ENCODE measurements at places on chromosomes 5 and 9.
A peak's percentile ranks its signal among the peaks of the same experiment; 100 is the strongest.

DNA sequence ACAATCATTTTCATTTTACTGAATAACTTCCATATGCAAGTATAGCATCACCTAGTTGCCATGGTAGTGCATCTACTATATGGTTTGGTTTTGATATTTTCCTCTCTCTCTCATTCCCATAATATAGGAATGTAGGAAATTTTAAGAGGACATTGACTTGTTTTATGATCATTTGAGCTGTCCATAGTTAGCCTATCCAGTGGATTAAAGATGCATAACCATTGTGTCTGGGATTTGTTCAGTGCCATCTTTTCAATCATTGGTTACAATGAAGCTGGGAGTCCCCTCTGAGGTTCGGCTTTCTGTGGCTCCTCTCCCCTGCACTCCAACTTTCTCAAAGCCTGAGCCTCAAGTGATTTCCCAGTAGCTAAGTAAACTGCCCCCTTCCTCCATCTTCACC lies 458.5 kb downstream of the RAB3C start:
- DNase-seq = no peak

DNA sequence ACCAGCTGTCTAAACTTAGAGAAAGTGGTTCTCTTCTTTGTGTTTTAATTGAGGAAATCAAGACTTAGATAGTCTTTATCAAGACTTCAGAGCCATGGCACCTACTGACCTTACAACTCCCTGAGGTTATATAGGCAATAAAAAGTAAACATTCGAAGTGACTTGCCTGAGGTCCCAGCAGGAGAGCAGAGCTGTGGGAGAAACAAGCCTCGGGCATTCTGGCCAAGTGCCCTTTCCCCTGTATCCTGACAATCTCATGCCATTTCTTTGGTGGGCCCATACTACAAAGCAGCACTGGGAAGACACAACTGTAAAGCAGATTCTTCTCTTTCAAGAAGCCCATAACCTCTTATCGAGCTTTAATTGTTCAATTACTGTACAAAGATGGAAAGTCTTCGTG lies 23.1 kb downstream of the FREM1 start:
- DNase-seq = no peak

GRCh38 chr5:56172241-56172640 lies 60.9 kb downstream of the ANKRD55 start:
- DNase-seq = no peak

DNA sequence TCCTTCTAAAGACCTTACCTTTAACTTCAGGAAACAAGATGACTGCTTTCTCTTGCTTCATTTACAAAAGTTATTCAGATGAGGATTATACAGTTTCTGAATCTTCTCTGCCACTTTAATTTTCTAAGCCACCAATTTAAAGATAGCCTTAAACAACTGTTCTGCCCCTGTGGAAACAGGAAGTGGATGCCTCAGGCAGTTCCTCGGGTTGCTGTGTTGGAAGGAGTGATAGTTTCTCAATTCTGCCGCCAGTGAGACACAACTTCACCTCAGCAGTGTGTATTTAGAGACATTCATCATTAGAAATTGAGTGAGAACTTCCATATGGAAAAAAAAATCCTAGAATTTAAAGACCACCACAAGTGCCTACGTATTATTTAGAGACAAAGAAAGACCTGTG lies 475.1 kb upstream of the WWC1 start:
- DNase-seq = no peak

- no peak for DNase-seq
Measured at GRCh38 chr9:19940811-19941535, 152.1 kb upstream of the SLC24A2 start.

- no peak for DNase-seq
Measured at GRCh38 chr5:74334062-74334761, 306.3 kb downstream of the ENC1 start.

DNA sequence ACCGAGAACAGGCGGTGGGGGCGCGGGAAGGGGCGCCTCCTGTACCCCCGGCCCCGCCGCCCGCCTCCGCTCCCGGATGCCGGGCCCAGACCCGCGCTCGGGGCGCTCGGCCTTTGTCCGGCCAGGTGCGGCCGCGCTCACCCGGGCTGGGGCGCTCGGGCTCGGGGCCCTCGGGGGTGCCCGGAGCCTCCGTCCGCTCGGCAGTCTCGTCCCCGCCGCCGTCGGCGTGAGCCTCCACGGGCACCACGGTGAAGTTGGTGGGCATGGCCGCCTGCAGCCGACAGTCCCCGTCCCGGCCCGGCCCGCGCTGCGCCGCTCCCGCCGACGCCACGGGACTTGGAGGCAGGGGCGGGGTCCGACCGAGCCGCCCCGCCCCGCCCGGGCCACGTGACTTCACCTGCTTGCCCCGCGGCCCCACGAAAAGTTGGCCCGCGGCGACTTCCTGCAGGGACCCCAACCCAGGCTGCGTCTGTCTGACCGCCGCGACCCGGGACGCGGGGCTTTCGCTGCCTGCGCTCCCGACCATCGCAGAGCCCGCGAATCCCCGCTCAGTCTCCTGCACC lies at the start of gene SLC12A7:
SLC12A7 (minus strand) TSS at position 337 of the 563 bp plus-strand sequence; CDS start at position 265, 72 bp downstream.
- peak; percentile 87 for DNase-seq

GRCh38 chr5:137757634-137758033 lies 3.5 kb upstream of the HNRNPA0 start:
- no peak for DNase-seq

DNA sequence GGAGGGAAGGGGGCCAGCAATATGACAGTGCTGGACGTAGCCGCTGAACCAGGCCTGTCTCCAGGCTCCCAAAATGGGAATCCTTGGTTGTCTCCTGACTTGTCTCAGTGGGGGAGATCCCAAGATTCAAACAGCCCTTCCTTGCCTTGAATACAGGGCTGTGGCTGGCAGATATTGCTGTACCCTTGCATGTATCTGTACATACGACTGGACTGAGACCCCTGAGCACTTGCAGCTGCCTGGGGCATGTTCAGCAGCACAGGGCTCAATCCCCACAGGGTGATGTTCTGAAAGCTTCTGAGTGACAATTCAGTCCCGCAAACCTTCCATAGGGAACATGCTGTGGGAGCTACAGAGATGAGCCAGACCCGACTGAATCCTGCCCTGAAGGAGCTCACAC lies 13.3 kb downstream of the OR13J1 start:
- no peak for DNase-seq

- DNase-seq = no peak
Measured at GRCh38 chr5:15682566-15682965, 182.6 kb downstream of the FBXL7 start.

- DNase-seq = no peak
Measured at GRCh38 chr5:154324033-154324432, 121.8 kb upstream of the SAP30L start.

DNA sequence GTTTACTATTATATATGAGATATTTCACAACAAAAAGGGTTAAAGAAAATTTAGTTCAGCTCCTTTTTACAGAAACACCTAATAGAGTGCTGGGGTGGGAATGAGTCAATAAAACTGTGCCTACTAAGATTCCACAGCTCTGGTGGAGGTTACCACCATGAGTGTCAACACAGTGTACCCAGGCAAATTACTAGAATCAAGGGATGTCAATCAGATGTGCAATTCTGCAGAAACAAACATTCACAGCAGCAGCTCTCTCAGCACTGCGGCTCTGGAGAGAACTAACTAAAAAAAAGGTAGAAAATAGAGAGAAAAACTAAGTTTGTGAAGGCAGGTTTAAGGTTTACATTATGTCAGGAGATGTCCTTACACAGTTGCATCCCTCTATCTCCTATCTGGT lies 1313.0 kb downstream of the MAT2B start:
- DNase-seq = no peak

GRCh38 chr5:67515020-67515689 lies 318.6 kb upstream of the CD180 start:
- DNase-seq = no peak

DNA sequence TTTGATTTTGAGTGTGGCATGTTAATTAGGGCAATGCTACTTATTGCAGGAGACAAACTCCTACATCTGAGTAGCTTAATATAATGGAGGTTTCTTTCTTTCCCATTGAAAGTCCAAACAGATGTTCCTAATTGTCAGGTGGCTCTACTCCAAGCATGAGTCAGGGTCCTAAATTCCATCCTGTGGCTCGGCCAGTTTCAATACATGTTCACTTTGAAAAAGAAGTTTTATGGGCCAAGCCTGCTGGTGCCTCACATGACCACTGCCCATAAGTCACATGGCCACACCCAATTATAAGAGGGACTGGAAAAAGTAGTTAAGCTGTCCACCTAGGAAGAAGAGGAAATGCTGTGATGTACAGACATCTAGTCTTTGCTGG lies 170.4 kb downstream of the ARRDC3 start:
- no peak for DNase-seq

GRCh38 chr5:137374110-137374714 lies 124.9 kb downstream of the SPOCK1 start:
- DNase-seq = no peak

DNA sequence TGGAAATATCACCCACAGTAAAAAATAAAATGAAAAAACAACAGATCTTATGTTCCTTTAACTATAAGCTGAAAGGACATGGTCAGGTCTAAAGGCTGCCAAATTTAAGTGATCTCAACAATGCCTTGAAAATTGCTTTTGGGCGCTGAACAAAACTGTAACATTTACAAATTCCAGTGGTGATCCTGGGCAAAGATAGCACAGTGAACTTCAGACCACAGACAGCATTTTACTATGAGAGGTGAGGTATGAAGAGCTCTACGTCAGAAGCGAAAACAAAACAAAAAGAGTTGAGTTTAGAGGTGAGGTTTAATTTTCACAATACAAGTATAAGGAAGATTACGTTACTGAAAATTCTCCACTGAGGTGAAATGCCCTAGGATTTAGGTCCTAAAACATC lies 165.8 kb upstream of the STK32A start:
- DNase-seq = no peak

DNA sequence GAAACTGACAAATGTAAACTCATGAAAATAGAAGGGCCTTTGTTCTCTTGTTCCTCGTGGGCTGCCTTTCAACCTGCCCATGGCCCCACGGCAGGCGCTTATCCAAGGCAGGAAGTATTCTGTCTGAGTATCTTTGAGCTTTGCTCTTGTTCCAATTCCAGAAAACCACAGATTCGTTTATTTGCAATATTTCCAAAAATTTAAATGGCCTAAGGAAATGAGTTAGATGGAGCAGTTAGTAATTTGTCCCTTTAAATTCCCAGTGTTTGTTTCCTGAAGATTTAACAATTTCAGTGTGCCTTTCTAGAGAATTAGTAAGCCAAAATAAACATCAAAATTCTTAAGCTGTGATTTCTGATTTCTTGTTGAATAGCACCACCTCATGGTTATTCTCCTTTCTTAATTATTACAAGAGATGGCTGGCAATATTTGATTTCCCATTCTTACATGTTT lies 299.4 kb upstream of the RASA1 start:
- DNase-seq = no peak

- DNase-seq = no peak
Measured at GRCh38 chr5:133391354-133392136, 220.8 kb downstream of the FSTL4 start.

DNA sequence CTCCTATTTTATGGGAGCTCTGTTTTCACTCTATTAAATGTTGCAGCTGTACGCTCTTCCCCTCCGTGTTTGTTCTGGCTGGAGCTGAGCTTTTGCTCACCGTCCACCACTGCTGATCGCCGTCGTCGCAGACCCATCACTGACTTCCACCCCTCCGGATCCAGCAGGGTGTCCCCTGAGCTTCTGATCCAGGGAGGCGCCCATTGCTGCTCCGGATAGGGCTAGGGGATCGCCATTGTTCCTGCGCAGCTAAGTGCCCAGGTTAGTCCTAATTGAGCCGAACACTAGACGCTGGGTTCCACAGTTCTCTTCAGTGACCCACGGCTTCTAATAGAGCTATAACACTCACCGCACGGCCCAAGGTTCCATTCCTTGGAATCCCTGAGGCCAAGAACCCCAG lies 96.2 kb upstream of the PRDM9 start:
- DNase-seq = no peak

- no peak for DNase-seq
Measured at GRCh38 chr5:2921651-2922050, 170.2 kb upstream of the IRX2 start.

GRCh38 chr9:4973246-4973645 lies 11.8 kb upstream of the JAK2 start:
- no peak for DNase-seq

GRCh38 chr5:57437976-57438805 lies 44.4 kb downstream of the ACTBL2 start:
- no peak for DNase-seq

GRCh38 chr5:155091063-155091648 lies 77.6 kb downstream of the KIF4B start:
- no peak for DNase-seq

DNA sequence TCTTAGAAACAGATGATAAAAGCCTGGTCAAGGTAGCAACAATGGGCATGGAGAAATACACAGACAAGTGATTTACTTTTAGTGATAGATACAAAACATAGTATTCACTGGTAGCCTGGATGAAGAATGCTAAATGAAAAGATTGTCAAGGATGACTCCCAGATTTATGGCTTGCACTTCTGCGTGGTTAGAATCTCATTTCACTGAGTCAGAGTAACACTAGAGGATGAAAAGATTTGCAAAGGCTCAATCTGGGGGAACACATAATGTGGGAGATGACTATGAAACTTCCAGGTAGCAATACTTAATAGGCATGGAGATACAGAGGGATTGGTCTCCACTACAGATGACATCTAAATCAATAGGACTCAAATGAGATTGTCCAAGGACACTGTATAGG lies 38.4 kb downstream of the AGTPBP1 start:
- no peak for DNase-seq

GRCh38 chr9:71036501-71036900 lies 84.9 kb downstream of the TRPM3 start:
- no peak for DNase-seq

DNA sequence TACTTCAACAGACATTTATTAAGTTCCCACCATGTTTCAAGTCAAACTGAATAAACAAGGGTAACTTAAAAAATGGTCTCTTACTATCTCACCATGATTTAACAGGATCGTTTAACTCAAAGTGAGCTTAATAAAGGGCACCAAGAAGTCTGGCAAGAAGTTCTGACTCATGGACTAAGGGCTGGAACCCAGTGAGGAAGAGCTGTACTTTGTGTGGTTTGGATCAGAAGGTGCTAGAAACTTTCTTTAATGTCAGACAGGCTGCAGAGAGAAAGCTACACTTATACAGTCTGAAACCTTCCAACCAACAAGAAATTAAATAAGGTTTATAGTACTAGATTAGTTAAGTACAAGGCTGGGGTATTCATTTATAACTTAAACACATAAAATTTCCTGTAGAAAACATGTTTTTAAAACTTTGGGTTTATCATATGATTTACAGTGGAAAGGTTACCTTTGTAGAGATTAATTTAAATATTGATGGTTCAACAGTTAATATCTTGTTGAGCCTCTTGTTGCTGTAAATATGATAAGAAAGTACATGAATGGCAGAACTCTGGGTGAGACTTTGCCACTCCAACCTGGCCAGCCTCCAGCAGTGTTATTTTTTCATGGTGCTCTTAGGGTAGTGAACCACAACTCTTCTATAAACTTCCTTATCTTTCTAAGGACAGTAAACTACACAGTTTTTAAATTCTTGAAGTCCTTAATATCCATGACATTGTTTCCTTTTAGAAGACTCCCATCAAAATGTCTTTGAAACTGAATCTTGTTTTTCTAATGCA lies 162.8 kb downstream of the MAN2A1 start:
- DNase-seq = no peak
